ENCODE measurements at places on chromosomes 12 and 14. TPM values are rescaled to one million over a fixed set of nuclear protein-coding genes. Genes with fewer than 3 reads are reported as not detected.

- H3K36me3 ChIP-seq: peaks cover 2% of the 10 kb centered on the region
- peaks cover 45% of the 10 kb centered on the region for H3K4me1 ChIP-seq
- H3K27me3 ChIP-seq: no peaks in the 10 kb centered on the region
- peak overlapping the region; percentile 100 for H3K27ac ChIP-seq
These were observed 778 bp downstream of the TCP11L2 start for GRCh38 chr12:106303202-106303820.

DNA sequence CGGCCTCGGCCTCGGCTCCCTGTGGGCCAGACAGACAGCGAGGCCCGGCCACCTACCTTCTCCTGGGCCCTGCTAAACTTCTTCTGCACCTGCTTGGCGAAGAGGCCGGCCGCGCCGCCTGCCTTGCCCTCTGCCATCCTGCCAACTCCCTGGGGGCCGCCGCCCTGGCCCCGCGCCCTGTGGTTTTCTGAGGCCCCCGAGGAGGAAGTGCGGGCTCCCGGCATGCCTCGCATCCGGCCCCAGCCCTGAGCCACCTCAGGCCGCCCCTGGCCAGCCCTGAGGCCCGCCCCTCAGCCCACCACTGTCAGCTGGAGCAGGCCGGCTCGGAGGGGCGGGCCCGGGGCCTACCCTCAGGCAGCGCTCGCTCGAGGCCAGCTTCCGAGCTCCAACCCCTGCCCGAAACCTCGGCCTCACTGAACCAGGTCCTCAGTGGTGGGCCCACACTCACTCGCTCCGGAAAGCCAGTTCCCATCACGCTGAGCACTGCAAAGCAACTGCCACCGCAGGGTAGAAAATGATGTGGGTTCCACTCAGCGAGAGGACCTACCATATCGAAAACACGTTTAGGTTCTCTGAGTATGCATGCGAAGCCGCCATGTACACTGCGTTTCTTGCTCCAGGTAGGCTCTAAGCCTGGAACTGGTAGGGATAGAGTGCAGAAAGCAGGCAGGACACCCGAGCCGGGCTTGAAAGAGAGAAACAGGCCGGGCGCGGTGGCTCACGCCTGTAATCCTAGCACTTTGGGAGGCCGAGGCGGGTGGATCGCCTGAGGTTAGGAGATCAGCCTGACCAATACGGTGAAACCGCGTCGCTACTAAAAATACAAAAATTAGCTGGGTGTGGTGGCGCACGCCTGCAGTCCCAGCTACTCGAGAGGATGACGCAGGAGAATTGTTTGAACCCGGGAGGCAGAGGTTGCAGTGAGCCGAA, at the start of gene BIN2:
Gene BIN2 (minus strand): TSS at position 209 of the 930 bp plus-strand sequence. CDS start 72 bp downstream, at position 137.
- H3K36me3 ChIP-seq: peaks cover 14% of the 10 kb centered on the region
- H3K4me3 ChIP-seq: peak within 1 kb of the TSS; percentile 90
- H3K27ac ChIP-seq: peak within 1 kb of the TSS; percentile 87

DNA sequence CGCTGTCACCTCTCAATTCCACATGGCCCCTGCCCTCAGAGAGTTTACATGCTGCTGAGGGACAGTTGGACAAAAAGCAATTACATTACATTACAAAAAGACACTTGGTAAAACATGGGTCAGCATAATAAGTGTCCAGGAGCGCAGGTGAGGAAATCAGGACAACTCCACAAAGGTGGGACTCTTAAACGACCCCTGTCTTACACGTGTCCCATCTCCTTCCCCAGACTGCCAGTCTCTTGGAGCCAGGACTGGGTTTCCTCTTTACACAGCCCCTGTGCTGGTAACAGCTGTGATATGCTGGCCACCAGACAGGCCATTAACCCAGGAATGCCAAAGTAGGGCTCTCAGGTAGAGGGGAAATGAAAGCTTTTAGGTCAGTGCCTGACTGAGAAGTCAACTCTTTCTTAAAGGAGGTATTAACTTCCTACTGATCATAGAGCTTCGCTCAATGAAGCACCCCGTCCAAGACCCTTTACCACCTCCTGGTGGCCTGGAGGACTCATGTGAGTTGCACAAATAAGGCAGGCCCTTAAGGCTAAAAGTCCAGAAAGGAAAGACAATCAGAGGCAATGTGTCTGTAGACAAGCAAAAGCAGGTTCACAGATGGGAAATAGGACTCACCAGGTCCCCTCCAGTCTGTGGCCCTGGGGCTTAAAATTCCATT, 55.5 kb downstream of the ANO2 start:
- H3K36me3 ChIP-seq: no peaks in the 10 kb centered on the region
- H3K27me3 ChIP-seq: peaks cover 19% of the 10 kb centered on the region
- no peak overlapping the region for H3K4me3 ChIP-seq
- H3K4me1 ChIP-seq: no peaks in the 10 kb centered on the region

DNA sequence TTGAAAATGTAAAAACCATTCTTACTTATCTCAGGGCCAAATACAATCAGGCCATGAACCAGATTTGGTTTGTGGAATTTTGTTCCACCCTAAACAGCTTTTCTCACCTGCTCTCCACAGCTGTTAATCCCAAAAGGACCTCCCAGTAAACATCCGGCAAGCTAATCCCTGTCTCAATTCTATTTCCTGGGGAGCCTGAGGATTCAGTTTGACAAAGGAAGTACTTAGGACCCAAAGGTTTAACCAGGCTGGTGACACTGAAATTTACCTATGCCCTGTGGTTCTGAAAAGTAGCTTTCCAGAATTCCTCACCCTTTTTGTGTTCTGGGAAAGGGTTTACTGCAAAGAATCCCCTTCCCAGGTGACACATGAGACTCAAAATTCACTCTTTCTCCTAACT, 15.0 kb downstream of the CAPZA3 start:
- H3K4me3 ChIP-seq: no peak overlapping the region
- H3K27ac ChIP-seq: no peak overlapping the region
- H3K4me1 ChIP-seq: no peaks in the 10 kb centered on the region
- no peak for DNase-seq
- no peaks in the 10 kb centered on the region for H3K27me3 ChIP-seq
- H3K36me3 ChIP-seq: no peaks in the 10 kb centered on the region

DNA sequence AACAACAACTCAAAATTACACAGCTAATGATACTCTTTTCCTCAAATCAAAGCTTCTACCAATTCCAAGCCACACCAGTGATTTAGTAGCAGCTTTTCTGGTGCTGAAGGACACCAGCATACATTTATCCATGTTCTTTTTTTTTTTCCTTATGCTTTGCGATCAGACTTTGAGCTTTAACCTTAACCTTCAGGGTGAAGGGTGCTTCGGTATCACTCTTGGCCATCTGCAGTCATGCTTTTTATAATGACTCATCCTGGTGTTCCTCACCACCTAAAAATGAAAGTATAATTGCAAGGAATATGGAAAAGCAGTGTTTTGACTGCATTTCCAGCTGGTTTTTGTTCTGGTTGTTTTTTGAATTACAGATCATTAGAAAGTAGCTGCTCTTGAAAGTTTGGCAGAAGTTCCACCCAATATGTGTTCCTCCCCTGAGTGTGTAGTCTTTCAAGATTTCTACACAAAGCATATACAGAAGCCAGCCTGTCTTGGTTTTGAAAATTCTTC, 1.3 kb upstream of the SLC41A2 start:
- peak overlapping the region; percentile 90 for H3K4me3 ChIP-seq
- DNase-seq: no peak
- peaks cover 36% of the 10 kb centered on the region for H3K4me1 ChIP-seq
- peak overlapping the region; percentile 35 for H3K27ac ChIP-seq
- H3K36me3 ChIP-seq: peaks cover 4% of the 10 kb centered on the region

DNA sequence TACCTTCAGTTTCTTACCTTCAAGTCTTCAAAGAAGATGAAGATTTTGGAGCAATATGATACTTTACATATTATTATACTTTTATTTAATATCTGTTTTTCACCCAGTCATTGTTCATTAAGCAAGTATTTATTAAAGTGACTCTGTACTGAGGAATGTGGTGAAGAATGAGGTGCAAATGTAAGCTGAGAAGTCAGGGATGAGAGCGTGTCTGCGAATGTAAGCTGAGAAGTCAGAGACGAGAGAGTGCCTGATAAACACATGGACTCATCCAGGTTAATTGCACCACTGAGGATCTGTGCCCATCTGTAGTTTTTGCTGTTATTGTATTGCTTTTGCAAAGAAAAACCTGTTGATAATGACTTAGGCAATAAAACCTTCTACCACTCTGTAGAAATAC, 211.9 kb upstream of the FAR2 start:
- H3K4me3 ChIP-seq: no peak overlapping the region
- no peak for DNase-seq
- no peak overlapping the region for H3K27ac ChIP-seq
- H3K4me1 ChIP-seq: no peaks in the 10 kb centered on the region
- H3K27me3 ChIP-seq: no peaks in the 10 kb centered on the region

DNA sequence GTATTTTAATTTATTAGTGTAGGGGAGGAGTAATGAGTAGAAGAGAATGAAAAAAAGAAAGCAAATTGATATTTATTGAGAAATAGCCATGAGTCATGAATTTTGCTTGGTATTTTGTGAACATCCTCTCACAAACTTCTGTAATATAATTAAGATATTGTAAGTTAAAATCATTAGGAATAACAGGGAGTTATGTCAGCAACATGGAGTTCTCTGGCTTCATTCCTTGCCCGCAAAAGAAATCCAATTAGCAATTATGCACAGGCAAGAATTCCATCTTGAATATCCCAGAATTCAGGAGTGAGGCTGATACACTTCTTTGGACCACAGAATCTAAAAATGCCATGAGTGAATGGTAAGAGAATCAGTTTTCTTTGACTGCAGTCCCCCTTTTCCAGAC, 94.3 kb upstream of the PTHLH start:
- H3K27ac ChIP-seq: no peak overlapping the region
- H3K36me3 ChIP-seq: no peaks in the 10 kb centered on the region
- H3K4me1 ChIP-seq: peaks cover 17% of the 10 kb centered on the region
- DNase-seq: no peak
- peaks cover 6% of the 10 kb centered on the region for H3K27me3 ChIP-seq

DNA sequence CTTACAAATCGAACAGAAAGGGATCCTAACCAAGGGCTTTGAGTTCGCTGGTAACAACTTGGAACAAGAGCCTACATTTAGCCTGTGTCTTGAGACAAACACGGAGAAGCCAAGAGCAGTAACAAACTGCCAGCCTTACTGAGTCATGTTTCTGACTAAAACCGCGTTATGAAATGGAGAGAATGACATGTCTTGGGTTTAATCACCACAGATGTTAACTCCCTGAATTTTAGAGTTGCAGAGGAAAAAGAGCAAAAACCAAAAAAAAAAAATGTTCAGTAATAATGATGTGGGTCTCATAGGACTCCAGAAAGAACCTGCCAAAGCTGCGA, 1.0 kb downstream of the BLTP3B start:
- peak overlapping the region; percentile 88 for H3K4me3 ChIP-seq
- peak overlapping the region; percentile 94 for H3K27ac ChIP-seq
- no peaks in the 10 kb centered on the region for H3K27me3 ChIP-seq

GRCh38 chr12:48183091-48183875, at the start of gene CCDC184:
Gene CCDC184, plus strand, starts transcription at chr12:48183644. Its CDS starts 479 bp downstream, at chr12:48184123.
- peak; percentile 76 for DNase-seq
- peaks cover 2% of the 10 kb centered on the region for H3K36me3 ChIP-seq
- peaks cover 35% of the 10 kb centered on the region for H3K4me1 ChIP-seq
- peak within 1 kb of the TSS; percentile 82 for H3K27ac ChIP-seq
- peaks cover 52% of the 10 kb centered on the region for H3K27me3 ChIP-seq
- peak within 1 kb of the TSS; percentile 91 for H3K4me3 ChIP-seq

GRCh38 chr12:2482938-2483660, 311.7 kb upstream of the FKBP4 start:
- H3K27ac ChIP-seq: no peak overlapping the region
- no peak for DNase-seq
- no peaks in the 10 kb centered on the region for H3K4me1 ChIP-seq
- H3K4me3 ChIP-seq: no peak overlapping the region
- H3K27me3 ChIP-seq: peaks cover 12% of the 10 kb centered on the region

DNA sequence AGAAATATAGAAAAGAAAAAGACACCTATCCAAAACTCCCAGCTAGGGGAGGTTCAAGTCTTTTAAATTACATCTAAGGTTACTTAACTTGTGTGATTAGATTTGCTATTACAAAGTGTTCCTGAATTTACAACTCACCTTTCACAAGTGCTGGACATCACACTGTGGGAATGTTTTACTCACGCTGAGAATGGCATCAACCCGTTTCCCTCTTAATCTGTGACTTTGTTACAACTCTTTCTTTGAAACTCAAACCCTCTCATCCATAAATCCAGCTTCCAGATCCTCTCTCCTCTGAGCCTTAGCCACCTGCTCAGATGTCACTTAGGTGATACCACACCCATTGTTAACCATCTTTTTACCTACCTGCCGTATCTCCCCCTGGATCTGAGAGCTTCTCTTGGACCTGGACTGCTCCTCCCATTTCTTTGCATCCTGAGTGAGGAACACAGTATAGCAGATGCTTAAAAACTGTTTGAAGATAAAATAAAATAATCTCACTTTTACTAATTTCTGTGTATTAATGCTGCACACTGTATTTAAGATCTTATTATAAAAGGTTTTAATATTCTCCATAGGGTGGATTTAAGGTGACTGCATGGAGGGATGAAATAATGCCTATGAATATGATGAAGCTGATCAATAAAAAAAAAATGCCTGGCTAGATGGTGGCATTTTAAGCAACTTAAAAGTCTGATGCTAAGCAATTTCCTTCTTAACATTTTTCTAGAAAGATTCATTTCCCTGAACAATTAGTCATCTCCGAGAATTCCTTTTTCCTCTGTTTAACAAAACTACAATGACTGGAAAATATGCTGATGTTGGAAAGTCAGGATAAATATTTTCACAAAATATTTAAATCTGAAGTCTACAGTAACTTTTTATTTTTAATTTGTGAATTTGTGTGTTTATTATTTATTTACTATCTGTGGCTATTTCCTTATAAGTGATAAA, 39.1 kb upstream of the NAP1L1 start:
- no peak for DNase-seq
- H3K4me3 ChIP-seq: no peak overlapping the region
- no peaks in the 10 kb centered on the region for H3K4me1 ChIP-seq
- no peak overlapping the region for H3K27ac ChIP-seq

DNA sequence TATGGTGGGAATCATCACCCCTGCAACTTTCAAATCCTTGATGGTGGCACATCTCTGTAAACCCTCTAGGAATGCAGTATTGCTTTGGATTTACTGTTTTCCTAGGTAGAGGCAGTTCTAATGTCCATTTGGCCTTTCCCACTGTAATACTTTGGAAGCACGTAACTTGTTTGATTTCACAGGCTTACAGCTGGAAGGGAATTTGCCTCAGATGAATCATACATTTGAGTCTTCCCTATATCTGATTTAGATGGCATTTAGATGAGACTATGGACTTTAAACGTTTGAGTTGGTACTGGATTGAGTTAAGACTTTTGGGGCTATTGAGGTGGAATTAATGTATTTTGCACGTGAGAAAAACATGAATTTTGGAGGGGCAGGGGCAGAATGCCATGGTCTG, 35.9 kb downstream of the DAAM1 start:
- no peak overlapping the region for H3K4me3 ChIP-seq
- no peak overlapping the region for H3K27ac ChIP-seq
- H3K27me3 ChIP-seq: peaks cover 2% of the 10 kb centered on the region
- no peak for DNase-seq
- peaks cover 2% of the 10 kb centered on the region for H3K36me3 ChIP-seq

DNA sequence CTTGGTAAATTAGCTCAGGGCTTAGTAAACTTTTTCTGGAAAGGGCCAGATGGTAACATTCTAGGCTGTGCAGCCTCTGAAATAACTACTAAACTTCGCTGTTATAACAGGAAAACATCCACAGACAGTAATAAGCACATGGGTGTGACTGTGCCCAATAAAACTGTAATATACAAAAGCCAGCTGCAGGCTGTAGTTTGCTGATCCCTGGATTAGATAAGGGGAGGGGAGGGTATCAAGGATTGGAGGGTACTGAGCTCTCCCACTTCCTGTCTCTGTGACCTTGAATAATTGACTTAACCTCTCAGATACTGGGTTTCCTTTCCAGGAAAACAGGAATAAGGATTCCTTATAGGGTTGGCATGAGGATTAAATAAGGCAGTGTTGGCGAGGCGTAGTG, 81.2 kb downstream of the CCDC60 start:
- H3K36me3 ChIP-seq: no peaks in the 10 kb centered on the region
- H3K4me1 ChIP-seq: no peaks in the 10 kb centered on the region
- no peak overlapping the region for H3K4me3 ChIP-seq

SIX1 gene
- 0.39 TPM for total RNA-seq

RNASE9 gene
- not detected for total RNA-seq
